ENCODE measurements at places on chromosomes 7 and 10. TPM values are rescaled to one million over a fixed set of nuclear protein-coding genes. Genes with fewer than 3 reads are reported as not detected.

PNLIPRP3 gene
- total RNA-seq = not detected

EDRF1 gene
- 15.4 TPM for total RNA-seq

TLX1 gene
- total RNA-seq = not detected

DNA sequence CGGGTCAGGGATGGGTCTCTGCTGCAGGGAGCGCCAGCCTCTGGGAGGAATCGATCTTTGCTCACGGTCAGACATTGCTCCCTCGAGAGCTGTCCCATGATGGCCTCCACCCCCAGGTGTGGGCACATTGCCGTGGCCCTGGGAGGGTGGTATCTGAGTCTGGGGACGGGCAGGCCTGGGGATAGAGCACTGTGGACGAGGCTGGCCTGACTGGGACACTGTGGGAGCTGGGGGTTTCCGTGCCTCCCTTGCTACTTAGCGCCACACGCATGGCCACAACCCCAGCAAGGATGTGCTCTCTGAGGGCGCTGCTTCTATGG, 55.7 kb downstream of the JAKMIP3 start:
- no peak for DNase-seq

DNA sequence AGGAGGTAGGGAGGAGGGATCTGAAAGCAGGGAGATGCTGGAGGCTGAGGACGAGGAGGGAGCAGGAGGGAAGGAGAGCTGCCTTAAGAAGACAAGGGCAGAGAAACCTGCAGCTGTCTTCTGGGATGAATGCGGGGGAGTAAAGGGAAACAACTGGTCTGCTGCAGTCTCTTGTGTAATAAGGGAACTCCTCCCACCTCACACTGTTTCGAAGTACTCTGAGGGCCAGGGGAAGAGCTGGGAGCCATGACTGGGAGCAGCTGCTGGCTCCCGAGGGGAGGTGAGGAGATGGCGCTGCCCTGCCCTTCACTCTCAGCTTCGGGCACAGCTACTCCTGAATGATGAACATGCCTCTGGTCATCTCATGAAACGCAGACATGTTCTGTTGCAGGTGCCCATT, 65.1 kb downstream of the CLEC2L start:
- DNase-seq = no peak

DNA sequence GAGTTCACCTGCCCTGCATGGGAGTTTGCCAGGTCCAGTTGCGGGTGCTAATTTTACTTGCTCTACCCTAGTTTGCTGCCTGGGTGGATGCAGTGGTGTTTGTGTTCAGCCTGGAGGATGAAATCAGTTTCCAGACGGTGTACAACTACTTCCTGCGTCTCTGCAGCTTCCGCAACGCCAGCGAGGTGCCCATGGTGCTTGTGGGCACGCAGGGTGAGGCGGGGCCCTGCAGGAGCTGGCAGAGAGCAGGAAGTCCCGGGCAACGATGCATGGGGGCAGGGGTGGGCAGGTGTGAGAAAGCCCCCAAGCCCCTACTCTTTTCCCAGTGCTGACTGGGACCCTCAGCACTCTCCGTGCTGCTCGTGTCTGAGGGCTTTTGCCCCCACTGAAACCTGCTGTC, 31.3 kb downstream of the AGAP3 start:
- DNase-seq = no peak

DNA sequence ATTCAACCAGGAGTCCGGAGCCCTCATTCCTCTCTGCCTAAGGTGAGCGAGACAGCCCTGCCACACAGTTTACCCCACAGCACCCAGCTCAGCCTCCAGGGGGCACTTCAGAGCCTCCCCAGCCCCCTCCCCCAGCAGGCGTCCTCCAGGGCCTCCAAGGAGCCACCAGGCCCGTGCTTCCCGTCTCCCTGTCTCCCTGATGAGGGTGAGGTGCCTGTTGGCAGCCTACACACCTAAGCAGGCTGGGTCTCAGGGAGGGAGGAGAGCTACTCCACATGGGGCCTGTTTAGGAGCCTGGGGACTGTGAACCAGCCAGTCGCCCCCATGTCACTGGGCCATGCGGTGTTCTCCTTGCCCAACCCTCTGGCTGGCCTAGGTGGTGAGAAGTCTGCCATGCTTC, 28.9 kb upstream of the TRIM8 start:
- DNase-seq = no peak

DNA sequence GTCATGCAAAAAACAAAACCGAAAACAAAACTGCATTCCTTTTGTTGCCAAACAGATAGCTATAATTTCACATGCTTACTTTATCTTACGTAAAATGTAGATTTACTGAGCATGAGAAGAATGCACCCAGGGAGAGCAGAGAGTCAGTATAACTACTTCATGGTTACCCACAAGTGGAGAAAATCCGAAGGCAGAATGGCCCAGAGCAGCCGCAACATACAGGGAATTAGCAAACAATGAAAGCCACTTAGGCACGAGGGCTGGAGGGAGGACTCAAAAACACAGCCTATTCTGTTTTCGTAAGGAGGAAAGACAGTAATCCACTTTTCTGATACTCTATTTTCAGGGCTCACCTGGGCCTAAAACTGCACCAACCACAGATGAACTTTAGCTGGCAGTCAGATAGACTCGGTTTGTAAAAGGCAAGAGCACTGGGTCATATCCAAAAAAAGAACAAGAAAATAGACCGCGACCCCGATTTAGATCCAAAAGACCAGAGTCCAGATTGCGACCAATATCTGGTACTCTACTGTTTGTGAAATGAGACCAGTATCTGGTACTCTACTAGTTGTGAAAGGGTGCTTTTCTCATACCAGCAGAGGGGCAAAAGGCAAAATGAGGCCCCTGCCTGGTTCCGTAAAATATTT, 1.3 kb downstream of the ITPRIP start:
- no peak for DNase-seq
